ENCODE measurements at places on chromosomes 12 and 14.

- DNase-seq: no peak
These were observed 2.8 kb downstream of the DYRK4 start for GRCh38 chr12:4564818-4565217.

DNA sequence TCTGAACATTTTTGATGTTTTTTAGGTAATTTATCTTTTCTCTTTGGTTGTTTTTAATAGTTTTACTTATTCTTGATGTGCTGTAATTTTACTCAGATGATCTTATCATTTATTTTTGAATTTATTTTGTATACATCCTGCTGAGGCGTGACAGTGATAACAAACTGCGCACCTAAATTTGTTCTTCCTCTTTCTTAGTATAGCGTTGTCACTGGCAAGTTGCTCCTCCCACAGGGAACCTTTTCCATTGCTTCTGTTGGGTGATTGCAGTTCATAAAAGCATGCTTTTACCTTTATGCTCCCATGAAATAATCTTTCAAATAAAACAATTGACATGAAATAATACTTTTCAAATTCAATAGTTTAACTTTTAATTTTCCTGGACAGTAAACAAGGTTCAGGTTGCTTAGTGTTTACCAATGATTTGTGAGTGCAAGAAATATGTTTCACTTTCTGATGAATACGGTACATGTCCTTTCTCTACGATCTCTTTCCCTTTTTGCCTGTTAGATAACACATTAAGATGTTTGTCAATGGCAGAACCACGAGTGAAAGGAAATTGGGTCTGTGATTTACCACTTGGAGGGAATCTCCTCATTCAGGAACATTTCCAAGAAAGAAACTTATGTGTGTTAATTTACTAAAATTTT, 223.3 kb downstream of the CCDC91 start:
- no peak for DNase-seq

DNA sequence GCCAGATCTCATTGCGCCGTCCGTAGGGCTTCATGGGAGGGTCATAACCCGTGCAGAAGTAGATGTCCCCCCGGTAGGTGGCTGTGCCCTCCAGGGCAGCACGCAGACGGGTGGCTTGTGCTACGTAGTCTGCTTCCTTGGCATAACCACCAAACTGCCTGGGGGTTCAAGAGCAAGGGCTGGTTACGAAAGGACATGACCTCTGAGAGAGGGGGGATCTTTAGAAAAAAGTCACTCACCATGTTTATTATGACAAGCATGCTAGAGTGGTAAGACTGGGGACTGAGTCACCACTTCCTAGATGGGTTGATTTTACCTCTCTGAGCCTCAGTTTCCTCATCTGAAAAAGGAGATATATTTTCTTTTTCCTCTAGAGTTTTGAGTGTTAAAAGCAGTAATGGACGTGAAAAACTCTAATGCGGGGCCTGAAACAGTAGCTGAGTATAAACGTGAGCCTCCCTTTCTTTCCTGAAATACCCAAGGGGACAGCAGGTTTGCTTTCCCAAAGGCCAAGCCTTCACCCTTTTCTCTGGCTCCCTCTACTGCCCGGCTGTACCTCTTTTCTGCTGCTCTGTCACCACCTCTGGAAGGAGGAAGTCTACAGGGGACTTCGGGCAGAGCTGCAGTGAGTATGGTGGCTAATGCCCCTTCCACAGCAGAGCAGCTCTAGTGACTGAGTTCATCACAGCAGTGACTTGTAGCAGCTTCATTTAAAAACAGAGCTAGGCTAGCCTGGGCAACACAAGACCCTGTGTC, 23.5 kb upstream of the GPRC5D start:
- DNase-seq: no peak

- no peak for DNase-seq
These were observed 100.2 kb downstream of the PDZRN4 start for GRCh38 chr12:41288142-41288811.

- DNase-seq: no peak
These were observed 122.8 kb downstream of the CRACR2A start for GRCh38 chr12:3630111-3630510.

DNA sequence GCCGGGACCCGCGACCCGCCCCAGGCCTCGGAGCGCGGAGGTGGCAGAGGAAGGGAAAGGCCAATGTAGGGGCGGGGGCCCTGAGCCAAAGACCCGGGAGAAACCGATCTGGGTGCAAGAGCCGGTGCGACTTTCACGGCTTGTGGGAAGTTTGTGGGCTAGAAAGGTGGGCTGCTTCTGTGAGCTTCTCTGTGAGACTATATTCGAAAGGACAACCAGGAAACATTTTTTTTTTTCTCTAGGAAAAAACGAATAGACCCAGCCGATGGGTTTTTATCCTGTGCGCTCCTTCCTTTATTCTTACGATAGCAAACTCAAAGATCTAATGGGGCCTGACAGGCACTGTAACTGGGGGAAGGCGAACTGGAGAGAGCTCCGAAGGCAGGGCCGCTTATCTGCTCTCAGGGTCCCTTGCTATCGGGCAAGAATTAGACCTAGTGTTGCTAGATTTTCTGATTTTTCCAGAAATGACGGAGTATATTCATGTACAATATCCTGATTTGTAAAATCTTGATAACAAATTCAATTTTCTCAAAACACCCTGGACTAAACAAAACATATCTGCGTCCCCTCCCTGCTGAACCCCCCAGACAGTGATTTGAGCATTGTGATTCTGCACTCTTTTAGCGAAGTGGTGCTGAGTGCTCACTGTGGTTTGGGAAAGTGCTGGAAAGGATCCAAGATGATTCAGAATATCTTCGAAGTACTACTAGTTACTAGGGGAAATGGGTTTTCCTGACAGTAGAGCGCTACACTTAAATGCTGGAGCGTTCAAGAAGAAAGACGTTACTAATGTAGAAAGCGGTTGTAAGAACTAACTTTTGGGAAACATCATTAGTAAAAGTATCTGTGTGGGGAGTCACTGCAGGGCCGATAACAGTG, 563 bp upstream of the STXBP6 start:
- DNase-seq: no peak

GRCh38 chr12:55720071-55720564, at the start of gene RDH5:
Gene RDH5 (plus strand): TSS chr12:55720393. CDS start chr12:55721185, 792 bp downstream.
- DNase-seq: peak; percentile 90

GRCh38 chr12:24974216-24974615, 25.3 kb upstream of the BCAT1 start:
- no peak for DNase-seq

GRCh38 chr14:69712599-69713088, 54.3 kb upstream of the SRSF5 start:
- DNase-seq: peak; percentile 75

- DNase-seq: no peak
These were observed 86.7 kb upstream of the PWP1 start for GRCh38 chr12:107598906-107599305.

DNA sequence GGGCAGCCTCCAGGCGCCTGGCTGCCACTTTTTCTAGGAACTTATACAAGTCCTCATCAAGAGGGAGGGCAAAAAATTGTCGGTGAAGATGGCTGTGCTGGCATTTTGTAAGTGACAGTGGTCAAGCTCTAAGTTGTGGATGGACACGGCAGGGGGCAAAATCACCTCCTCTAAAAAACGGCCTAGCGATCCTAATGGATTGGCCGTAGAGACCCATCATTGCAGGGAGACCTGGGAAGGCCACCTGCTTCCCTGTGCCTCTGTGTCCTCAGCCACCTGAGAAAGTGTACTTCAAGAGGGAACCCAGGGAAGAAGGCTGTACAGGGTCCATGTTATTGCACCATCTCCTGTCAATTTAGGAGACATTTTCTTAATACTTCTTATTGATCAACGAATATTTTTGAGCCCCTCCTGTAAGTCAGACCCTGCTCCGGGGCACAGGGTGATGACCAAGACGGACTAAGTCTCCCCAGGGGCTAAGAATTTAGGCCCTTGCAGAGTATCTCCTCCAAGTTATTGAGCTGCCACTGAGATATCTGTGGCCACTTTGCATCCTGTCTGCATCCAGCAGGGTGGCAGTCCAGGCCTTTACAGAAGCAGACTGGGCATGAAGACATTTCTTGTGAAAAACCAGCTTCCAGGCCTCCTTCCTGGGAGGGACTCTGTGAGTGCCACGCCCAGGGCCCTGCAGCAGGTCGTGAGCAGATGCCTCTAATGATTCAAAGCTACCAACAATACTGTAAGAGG, 40.5 kb downstream of the PSMA6 start:
- DNase-seq: peak; percentile 73

DNA sequence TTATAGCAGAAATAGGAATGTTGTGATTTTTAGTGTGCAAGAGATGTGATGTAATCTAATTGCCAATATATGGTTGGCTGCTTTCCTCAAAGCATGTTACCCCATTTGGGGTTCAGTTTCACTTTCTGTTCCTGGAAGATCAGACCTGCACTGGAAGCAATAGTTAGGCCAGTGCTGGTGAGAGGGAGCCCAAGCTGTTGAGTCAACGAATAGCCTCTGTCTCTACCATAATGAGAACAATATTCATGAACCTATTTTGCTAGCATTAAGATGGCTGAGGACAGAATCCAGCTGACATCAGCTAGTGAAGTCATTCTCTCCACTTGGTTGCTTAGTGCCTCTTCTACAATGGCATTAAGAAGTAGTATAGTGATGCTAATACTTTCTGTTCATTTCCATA, 379.9 kb upstream of the DCN start:
- no peak for DNase-seq

DNA sequence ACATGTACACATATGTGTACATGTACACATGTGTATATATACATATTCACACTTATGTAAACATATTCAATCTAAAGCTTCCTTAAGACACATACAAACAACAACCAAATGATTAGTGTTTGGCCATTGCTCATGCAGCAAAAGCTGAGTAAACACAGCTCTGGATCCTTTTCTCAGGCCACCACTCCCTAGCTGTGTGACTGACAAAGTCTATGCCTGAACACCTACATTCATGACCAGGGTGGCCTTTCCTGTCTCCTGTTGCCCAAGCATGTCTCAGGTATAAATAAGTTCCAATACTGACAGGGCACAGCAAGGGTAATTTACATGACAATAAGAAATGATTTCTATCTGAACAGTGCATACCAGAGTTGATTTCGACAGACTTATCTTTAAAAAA, 1.4 kb upstream of the PTPRO start:
- no peak for DNase-seq

DNA sequence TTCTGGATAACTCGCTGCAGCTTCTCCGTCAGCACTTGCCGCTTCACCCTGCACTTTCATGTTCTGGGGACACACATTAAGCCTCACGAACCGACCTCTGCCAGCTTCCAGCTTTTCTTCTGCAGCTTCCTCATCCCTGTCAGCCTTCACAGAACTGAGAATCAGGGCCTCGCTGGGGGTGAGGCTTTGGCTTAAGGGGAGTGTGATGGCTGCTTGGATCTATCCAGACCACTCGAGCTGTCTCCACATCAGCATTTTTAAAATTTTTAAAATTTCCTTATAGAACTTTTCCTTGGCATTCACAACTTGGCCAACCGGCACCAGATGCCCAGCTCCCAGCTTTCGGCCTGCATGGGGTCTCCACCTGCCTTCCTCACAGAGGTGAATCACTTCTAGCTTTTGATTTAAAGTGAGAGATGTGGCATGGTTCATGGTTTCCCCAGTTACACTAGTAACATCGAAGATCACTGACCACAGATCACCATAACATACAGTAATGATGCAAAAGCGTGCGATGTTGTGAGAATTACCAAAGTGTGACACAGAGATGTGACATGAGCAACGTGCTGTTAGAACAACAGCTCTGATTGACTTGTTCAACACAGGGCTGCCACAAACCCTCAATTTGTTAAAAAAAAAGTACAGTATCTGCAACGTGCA, 139.1 kb upstream of the C14orf180 start:
- DNase-seq: no peak

GRCh38 chr14:91249841-91250616, 5.5 kb upstream of the GPR68 start:
- no peak for DNase-seq

- DNase-seq: no peak
These were observed 255.2 kb downstream of the NRXN3 start for GRCh38 chr14:78425330-78425729.
